ENCODE measurements at places on chromosomes 3 and 15. TPM values are rescaled to one million over a fixed set of nuclear protein-coding genes. Genes with fewer than 3 reads are reported as not detected.

The ALDH1L1 gene
- total RNA-seq = not detected

The ZNF80 gene
- total RNA-seq = not detected

- no peak for DNase-seq
Observed at GRCh38 chr3:80994085-80994665, 767.3 kb downstream of the GBE1 start.

GRCh38 chr15:49094923-49095322 is 48.7 kb upstream of the SECISBP2L start:
- DNase-seq = no peak

DNA sequence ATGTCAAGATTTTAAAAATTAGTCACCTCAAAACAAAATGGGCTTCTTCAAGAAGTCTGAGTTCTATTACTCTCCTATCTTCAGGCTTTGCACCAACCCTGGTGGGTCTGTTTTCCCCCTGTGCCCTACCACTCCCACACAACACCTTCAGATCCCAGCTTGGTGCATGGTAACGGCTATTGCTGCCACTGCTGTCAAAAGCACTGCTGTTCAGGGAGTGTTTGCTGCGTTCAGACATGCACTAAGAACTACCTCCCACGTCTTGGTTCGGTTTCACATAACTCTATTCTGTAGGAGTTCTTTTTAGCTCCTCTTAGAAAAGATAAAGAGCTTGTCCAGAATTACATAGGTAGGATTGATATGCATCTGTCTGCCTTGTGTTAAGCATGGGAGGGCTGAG is 799.2 kb downstream of the NR2F2 start:
- no peak for DNase-seq

- no peak for DNase-seq
Observed at GRCh38 chr3:151589311-151589710, 128.4 kb upstream of the IGSF10 start.

The PXK gene
- 14.3 TPM for total RNA-seq

The SKOR1 gene
- total RNA-seq = not detected

DNA sequence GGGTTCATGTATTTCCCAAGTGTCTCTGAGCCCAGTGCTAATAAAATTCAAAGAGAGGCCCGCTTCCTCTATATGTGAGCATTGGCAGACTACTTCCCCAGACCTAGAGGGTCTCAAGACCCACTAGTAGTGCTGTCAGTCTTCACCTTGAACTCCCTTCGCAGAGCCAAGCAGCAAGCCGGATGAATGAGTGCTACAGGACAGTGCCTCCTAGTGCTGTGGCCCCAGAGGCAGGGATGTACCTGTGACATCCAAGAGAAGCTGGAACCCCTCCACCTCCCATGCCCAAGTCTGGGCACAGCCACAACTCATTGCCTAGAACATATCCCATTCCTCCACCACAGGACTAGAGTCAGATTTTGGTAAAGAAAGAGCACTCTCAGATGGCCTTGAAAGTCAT is 37.2 kb upstream of the MASP1 start:
- DNase-seq = no peak

DNA sequence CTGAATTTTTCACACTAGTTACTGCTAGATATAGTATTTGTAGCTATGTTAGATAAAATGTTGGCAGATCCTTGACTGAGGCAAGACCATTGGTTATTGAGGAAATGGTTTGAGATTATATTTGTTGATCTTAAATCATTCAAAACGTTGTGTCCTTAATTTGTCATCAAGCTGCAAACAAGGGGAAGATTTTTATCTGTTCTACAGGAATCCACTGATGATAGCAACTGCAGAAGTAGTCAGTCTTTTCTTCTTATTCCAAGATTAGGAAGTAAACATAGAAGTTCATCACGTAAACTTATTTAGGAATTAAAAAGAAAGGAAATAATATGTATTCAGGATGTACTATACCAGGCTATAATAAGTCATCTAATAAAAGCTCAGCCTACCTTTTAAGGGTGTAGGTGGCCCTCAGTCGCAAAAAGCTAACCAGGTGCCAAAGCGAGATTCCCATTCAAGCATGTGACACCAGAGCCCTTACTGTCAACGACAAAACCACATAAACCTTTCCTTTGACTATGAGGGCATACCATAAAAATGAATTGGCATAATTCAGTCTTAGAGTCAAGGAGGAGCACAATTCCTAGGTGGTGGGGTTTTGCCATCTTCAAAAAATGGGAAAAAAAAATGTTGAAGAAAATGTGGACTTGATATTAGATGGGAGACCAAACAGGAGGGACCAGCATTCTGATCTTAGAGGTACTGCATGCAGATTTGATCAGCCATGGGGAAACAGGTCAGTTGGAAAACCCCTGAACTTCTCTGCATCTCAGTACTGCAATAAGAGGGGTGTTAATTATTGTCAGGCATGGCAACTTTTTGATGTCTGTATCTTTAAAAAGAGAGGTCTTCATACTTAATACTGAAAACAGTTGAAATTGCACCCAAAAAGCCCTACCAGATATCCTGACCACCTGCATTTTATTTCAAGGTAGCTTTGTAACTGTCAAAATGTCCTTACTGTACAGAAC is 212.5 kb upstream of the UBE2E1 start:
- DNase-seq = no peak

DNA sequence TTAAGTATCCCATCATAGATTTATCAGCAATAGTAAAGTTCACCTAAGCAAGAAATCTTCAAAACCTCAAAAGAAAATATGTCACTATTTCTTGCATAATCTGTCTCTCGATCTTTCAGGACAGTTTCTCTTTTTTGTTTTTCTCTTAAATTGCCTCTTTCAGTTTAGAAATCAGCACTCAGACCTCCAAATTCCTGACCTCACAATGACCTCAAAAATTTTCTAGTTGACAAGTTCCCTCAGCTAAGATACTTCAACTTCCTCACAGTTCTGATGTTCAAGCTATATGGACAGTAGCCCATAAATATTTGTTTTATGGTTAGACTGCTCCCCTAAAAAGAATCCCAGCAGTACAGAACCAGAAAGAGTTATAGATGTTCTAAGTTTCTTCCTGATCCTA is 24.1 kb downstream of the SLC24A5 start:
- peak; percentile 23 for DNase-seq

The PLA2G4B gene
- total RNA-seq = under 0.01 TPM

- no peak for DNase-seq
Observed at GRCh38 chr15:46709460-46710083, 1007.7 kb upstream of the SEMA6D start.

The CRABP1 gene
- total RNA-seq = not detected

- no peak for DNase-seq
Observed at GRCh38 chr15:43346305-43346704, 15.9 kb upstream of the LCMT2 start.

The GOLGA6L10 gene
- under 0.01 TPM for total RNA-seq

- DNase-seq = no peak
Observed at GRCh38 chr15:45476410-45476809, 46.1 kb downstream of the SLC30A4 start.

- peak; percentile 52 for DNase-seq
Observed at GRCh38 chr3:195692781-195693427, 27.9 kb upstream of the MUC20 start.

- DNase-seq = no peak
Observed at GRCh38 chr3:197398286-197398878, 100.0 kb upstream of the DLG1 start.

The NANOGP8 gene
- not detected for total RNA-seq

GRCh38 chr15:36432161-36432560 is 147.3 kb upstream of the CDIN1 start:
- peak; percentile 88 for DNase-seq

The CPNE9 gene
- not detected for total RNA-seq

GRCh38 chr3:188905547-188905946 is 266.2 kb upstream of the TPRG1 start:
- DNase-seq = no peak

- peak; percentile 31 for DNase-seq
Observed at GRCh38 chr3:11820531-11821041, 26.1 kb downstream of the TAMM41 start.

All from IMR-90 (cell line).